Activated CD4-positive, alpha-beta T cell treated with anti-CD3 and anti-CD28 coated beads, Interleukin-2, amount 10 ng/mL, durations not matched to agents 7 days and 5 days (primary cell): ENCODE measurements at places on chromosomes 4 and X.

GRCh38 chr4:155762334-155762733 is 3.5 kb downstream of the GUCY1B1 start:
- H3K4me3 ChIP-seq = no peak overlapping the region
- H3K36me3 ChIP-seq = no peaks in the 10 kb centered on the region
- H3K4me1 ChIP-seq = peaks cover 6% of the 10 kb centered on the region
- DNase-seq = no peak

- H3K4me3 ChIP-seq = no peak overlapping the region
These were observed 163.5 kb downstream of the MGST2 start for GRCh38 chr4:139828966-139829664.

- no peak for DNase-seq
- no peaks in the 10 kb centered on the region for H3K27me3 ChIP-seq
- peaks cover 9% of the 10 kb centered on the region for H3K4me1 ChIP-seq
- no peaks in the 10 kb centered on the region for H3K36me3 ChIP-seq
These were observed 43.6 kb upstream of the UPRT start for GRCh38 chrX:75230296-75230695.

GRCh38 chr4:179894066-179894778 is 2349.0 kb upstream of the TENM3 start:
- no peaks in the 10 kb centered on the region for H3K27me3 ChIP-seq
- H3K27ac ChIP-seq = no peak overlapping the region
- H3K4me3 ChIP-seq = no peak overlapping the region
- H3K4me1 ChIP-seq = no peaks in the 10 kb centered on the region

DNA sequence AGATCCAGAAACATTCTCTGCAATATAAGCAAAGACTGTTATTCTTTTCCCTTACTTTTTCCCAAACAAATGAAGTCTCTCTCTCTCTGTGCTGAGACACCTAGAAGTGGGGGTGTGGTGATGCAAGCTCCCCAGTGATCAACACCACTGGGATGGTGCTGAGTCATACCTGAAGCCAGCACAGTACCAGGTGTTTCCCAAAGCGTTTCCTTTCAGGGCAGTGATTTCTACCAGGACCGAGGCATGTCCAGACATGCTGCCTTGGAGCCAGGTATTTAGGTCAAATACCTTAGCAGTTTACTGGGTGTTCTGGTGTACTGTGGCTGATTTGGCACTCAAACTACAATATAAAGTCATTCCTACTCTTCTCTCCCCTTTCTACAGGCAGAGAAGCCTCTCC is 726.5 kb downstream of the FAM133A start:
- H3K4me1 ChIP-seq = no peaks in the 10 kb centered on the region
- H3K4me3 ChIP-seq = no peak overlapping the region
- no peaks in the 10 kb centered on the region for H3K27me3 ChIP-seq
- no peak for DNase-seq
- H3K27ac ChIP-seq = no peak overlapping the region
- H3K36me3 ChIP-seq = no peaks in the 10 kb centered on the region

GRCh38 chr4:38177035-38177546 is 216.9 kb downstream of the PTTG2 start:
- peak; percentile 80 for DNase-seq
- peaks cover 66% of the 10 kb centered on the region for H3K4me1 ChIP-seq
- H3K27ac ChIP-seq = peak overlapping the region; percentile 93
- peaks cover 6% of the 10 kb centered on the region for H3K36me3 ChIP-seq

- no peaks in the 10 kb centered on the region for H3K27me3 ChIP-seq
- no peaks in the 10 kb centered on the region for H3K4me1 ChIP-seq
- no peaks in the 10 kb centered on the region for H3K36me3 ChIP-seq
- H3K4me3 ChIP-seq = no peak overlapping the region
- DNase-seq = no peak
These were observed 801.9 kb downstream of the TECRL start for GRCh38 chr4:63607169-63607872.

DNA sequence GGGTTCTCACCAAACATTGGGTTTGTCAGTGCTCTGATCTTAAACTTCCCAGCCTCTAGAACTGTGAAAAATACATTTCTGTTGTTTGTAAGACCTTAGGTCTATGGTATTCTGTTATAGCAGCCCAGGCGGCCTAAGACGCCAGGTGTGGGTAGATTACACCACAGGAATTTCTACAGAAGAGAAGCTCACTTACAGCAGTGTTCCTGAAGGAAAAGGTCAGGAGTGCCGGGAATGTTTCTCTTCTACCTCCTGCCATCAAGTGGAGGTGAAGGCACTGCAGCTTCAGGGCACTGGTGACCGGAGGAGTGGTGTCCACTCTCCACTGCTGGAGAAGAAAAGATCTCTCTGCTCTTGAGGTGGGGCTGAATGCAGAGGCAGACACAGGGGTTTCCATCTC is 45.7 kb downstream of the FHDC1 start:
- no peak overlapping the region for H3K27ac ChIP-seq
- no peaks in the 10 kb centered on the region for H3K4me1 ChIP-seq
- H3K36me3 ChIP-seq = no peaks in the 10 kb centered on the region
- no peak for DNase-seq
- H3K4me3 ChIP-seq = no peak overlapping the region

DNA sequence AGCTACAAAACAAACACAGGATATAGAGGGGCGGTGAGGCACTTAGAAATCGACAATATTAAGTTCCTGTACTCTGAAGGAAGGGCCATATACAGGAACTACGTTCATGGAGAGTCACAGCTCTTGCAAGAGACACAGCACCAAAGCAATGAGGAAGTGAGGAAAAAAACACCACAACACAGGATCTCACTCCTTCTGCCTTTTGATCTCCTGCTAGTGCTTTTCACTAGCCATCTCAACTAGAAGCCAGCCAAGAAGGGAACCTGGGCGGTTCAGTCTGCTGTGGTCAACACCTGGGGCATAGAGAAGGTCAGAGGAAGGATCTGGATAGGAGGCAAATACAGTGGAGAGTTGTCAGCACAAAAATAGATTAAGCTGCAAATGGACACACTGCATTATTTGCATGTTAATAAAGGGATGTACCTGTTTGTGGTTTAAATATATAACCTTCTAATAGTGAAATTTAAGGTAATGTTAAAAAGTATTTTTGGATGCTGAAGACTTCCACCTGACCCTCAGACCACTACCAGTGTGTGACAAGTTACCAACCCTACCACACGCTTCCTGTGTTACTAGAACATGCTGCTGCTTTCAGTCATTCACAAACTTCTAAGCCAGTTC is 104.6 kb downstream of the DTHD1 start:
- no peaks in the 10 kb centered on the region for H3K36me3 ChIP-seq
- DNase-seq = peak; percentile 64
- H3K4me3 ChIP-seq = peak overlapping the region; percentile 14

GRCh38 chrX:42093756-42094155 is 170.4 kb upstream of the CASK start:
- no peak for DNase-seq
- H3K27me3 ChIP-seq = no peaks in the 10 kb centered on the region
- no peak overlapping the region for H3K27ac ChIP-seq

DNA sequence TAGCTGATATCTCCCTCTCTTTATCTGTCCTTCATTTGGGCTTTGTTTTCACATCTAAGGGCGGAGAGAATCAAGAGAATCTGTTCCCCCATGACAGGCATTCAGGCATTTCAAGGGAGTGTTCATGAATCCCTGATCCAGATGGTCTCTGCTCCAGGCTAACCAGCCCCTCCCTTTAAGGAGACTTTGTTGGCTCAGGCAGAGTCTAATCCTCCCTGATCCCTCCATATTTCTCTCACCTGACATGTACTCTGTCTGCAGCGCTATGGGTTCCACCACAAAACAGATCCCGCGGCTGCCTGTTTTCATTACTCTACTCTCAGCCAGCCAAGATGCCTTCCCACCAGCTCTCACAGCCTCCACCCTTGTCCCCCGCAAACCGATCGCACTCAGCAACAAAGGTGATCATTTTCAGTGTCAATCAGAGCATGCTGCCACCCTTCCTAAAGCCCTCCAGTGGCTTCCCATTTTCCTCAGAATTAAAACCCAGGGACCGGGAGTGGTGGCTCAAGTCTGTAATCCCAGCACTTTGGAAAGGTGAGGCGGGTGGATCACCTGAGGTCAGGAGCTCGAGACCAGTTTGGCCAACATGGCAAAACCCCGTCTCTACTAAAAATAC is 30.3 kb upstream of the SLC2A9 start:
- no peak overlapping the region for H3K4me3 ChIP-seq
- no peak for DNase-seq
- no peak overlapping the region for H3K27ac ChIP-seq
- H3K4me1 ChIP-seq = peaks cover 12% of the 10 kb centered on the region

GRCh38 chr4:8082517-8083055 is 76.0 kb downstream of the ABLIM2 start:
- H3K36me3 ChIP-seq = no peaks in the 10 kb centered on the region
- H3K27me3 ChIP-seq = no peaks in the 10 kb centered on the region
- H3K27ac ChIP-seq = no peak overlapping the region
- no peak overlapping the region for H3K4me3 ChIP-seq
- no peak for DNase-seq
